ENCODE measurements at places on chromosomes 1 and 21.

GRCh38 chr1:242411901-242412300 is 112.6 kb downstream of the PLD5 start:
- DNase-seq: no peak

- DNase-seq: no peak
Measured at GRCh38 chr21:26125433-26126167, 45.0 kb downstream of the APP start.

- no peak for DNase-seq
Measured at GRCh38 chr1:210129092-210129491, 103.5 kb upstream of the SERTAD4 start.

- DNase-seq: no peak
Measured at GRCh38 chr21:32335601-32336575, 37.2 kb downstream of the MRAP start.

GRCh38 chr1:241918879-241919278 is 38.7 kb upstream of the BECN2 start:
- no peak for DNase-seq

- DNase-seq: no peak
Measured at GRCh38 chr1:83716641-83717040, 282.3 kb downstream of the TTLL7 start.

GRCh38 chr1:172537366-172537765 is 4.4 kb downstream of the SUCO start:
- no peak for DNase-seq

DNA sequence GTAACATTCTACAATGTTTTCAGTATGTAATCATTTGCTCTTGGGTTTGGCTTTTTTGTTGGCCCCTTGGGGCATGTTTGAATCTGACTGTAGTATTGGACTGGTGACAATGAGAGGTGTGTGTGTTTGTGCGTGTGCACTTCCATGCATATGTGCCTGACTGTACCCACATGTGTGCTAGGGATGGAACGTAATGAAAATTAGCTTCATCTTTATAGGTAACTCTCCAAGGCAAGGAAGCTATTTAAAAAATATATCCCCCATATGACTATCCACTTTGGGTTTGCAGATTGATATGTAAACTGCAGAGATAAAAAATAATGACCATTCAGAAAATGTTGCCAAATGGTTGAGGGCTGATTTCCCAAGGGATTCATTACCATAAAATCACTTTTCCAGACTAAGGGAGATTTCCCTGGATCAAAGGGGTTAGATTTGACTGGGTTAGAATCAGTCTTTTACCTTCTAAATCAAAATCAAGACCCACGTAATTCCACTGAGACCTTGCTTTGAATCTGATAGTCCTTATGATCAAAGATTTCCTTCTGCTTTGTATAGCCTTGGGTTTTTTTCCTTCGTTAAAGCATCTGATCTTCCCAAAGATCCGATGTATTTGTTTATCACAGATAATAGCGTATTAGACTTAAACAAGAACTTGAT is 189.7 kb downstream of the CENPF start:
- DNase-seq: no peak

DNA sequence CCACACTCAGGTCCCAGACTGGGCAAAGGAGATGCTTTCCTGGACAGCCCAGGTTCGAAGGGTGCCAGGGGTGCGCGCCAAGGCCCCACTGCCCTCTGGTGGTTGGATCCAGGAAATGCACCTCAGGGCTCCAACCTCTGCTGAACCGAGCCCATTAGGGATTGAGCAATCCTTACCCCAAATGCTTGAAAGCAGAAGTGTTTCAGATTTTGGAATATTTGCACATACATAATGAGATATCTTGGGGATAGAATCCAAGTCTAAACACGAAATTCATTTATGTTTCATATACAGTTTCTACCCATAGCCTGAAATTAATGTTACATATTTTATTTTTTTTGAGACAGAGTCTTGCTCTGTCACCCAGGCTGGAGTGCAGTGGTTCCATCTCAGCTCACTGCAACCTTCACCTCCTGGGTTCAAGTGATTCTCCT is 57.4 kb downstream of the SLC9A1 start:
- DNase-seq: peak; percentile 55

GRCh38 chr1:172144445-172145061 is 275.9 kb upstream of the C1orf105 start:
- DNase-seq: no peak

DNA sequence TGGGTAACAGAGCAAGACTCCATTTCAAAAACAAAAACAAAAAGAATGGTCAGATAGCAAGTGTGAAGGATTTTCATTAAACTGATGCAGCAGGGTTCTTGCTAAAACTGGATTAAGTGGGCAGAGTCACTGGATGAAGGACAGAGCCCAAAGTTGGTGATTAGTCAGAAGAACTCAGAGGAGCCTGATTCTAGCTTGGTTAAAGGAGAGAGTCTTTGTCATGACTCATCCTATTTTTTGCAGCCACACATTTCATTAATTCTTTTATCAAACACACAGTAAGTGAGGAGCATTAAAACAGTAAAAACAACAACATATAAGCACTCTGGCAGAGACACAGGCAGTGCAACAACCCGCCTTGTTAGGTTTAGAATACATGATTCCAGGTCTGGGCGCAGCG is 56.0 kb upstream of the EDARADD start:
- DNase-seq: no peak

GRCh38 chr1:204150702-204151551 is 917 bp downstream of the ETNK2 start:
- DNase-seq: no peak

DNA sequence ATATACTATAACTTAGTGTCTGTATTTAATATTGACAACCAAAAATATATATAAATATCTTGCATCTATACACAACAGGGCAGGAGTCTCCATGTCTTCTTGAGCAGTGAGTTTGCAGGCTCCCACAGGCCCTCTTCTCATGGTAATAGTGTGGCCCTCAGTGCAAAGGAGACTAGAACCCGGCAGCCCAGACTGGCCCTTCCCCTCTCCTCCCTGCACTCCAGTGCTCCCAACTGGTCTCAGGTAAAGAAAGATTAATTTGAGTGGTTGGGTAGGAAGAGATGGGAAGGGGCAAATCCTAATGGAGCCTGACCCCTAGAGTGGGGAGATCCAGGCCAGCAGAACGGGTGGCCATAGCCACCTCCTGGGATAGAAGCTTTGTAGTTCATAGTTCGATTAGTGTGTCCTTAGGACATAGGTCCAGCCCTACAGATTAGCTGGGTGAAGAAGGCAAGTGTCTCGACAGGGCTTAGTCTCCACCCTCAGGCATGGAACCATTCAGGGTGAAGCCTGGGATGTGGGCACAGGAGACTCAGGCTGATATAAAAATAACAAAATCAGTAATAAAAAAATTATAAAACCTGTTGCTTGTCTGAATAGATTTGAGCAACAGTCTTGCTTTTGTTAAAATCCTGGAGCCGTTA is 32.3 kb downstream of the SLC2A1 start:
- DNase-seq: no peak

- DNase-seq: no peak
Measured at GRCh38 chr1:171212607-171213351, 27.7 kb downstream of the FMO2 start.

GRCh38 chr1:103492003-103492625 is 33.4 kb upstream of the RNPC3 start:
- DNase-seq: no peak

- DNase-seq: no peak
Measured at GRCh38 chr1:113459279-113459678, 69.0 kb downstream of the MAGI3 start.

- no peak for DNase-seq
Measured at GRCh38 chr21:46605767-46606426, 1.0 kb upstream of the S100B start.

- DNase-seq: no peak
Measured at GRCh38 chr1:235790123-235790522, 76.6 kb downstream of the LYST start.

GRCh38 chr1:38114241-38115026 is 67.8 kb upstream of the POU3F1 start:
- no peak for DNase-seq

DNA sequence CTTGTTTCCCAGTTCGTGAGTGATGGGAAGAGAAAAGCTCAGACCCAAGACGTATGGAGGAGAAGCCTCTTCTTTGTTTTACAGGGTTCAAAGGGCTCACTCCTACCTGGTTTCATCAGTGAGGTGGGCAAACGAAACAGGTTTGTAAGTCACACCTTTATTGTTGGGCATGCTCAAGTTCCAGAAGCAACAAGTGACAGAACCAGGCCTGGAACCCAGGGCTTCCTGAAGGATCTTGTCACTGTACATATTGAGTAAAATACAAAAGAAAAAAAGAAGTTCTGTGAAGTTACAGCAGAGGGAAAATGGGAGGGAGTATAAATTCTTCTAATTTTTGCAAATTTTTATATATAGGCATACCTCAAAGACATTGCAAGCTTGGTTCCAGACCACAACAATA is 320.9 kb upstream of the PROX1 start:
- no peak for DNase-seq

DNA sequence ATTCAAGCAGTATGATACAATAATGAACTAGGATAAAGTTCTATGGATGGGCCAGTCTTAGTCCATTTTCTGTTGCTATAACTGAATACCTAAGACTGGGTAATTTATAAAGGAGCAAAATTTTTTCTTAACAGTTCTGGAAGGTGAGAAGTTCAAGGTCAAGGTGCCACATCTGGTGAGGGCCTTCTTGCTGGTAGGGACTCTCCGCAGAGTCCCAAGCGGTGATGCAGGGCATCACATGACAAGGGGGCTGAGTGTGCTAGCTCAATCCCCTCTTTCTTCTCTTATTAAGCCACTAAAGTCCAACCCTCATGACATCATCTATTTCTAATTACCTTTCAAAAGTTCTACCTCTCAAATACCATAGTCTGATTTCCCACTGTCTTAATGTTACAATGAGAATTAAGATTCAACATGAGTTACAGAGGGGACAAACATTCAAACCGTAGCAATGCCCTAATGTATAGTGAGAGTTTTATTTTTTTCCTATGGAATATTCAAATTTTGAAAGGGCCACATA is 92.2 kb upstream of the QSOX1 start:
- DNase-seq: no peak

GRCh38 chr1:162385280-162385623 is 3.7 kb downstream of the C1orf226 start:
- DNase-seq: no peak

DNA sequence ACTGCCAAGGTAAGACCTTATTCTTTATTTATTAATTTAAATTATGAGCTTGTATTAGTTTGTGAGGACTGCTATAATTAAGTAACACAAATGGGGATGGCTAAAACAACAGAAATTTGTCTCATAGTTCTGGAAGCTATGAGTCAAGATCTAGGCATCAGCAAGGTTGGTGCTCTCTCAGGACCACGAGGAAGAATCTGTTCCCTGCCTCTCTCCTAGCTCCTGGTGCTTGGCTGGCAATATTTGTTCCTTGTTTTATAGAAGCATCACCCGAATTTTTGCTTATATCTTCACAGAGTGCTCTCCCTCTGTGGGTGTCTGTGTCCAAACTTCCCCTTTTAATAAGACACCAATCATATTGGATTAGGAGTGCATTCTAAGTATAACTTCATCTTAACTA is 41.4 kb upstream of the CCDC190 start:
- no peak for DNase-seq

- no peak for DNase-seq
Measured at GRCh38 chr1:203327684-203328457, 22.6 kb downstream of the BTG2 start.

- DNase-seq: no peak
Measured at GRCh38 chr1:154556422-154556821, 2.0 kb downstream of the UBE2Q1 start.

DNA sequence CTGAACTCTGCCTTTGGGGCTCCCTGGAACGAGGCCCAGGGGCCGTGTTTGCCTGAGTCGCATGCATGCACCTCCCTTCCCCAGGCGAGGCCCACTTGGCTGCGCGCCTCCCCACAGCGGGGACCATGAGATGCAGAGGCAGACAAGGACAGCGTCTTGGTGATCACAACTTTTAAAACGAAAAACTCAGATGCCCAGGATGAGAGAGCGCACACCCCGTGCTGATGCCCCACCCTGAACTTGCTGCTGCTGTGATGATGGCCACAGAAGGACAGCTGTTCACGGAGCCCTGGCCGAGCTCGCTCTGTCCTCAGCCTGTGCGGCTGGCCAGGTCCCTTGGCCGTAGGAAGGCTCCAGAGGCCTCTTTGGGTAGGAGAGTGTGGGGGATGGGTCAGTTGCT is 11.4 kb upstream of the PRMT2 start:
- no peak for DNase-seq

DNA sequence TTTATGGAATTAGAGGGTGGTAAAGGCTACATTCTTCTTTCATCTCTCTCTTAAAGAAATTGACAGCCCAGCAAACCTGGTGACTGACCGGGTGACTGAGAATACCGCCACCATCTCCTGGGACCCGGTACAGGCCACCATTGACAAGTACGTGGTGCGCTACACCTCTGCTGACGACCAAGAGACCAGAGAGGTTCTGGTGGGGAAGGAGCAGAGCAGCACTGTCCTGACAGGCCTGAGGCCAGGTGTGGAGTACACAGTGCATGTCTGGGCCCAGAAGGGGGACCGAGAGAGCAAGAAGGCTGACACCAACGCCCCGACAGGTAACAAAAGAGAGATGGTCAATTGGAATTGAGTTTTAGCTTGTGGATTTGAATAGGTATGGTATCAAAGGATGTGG is 29.7 kb downstream of the TNN start:
- no peak for DNase-seq

- DNase-seq: no peak
Measured at GRCh38 chr1:214120191-214120590, 132.4 kb downstream of the PROX1 start.

DNA sequence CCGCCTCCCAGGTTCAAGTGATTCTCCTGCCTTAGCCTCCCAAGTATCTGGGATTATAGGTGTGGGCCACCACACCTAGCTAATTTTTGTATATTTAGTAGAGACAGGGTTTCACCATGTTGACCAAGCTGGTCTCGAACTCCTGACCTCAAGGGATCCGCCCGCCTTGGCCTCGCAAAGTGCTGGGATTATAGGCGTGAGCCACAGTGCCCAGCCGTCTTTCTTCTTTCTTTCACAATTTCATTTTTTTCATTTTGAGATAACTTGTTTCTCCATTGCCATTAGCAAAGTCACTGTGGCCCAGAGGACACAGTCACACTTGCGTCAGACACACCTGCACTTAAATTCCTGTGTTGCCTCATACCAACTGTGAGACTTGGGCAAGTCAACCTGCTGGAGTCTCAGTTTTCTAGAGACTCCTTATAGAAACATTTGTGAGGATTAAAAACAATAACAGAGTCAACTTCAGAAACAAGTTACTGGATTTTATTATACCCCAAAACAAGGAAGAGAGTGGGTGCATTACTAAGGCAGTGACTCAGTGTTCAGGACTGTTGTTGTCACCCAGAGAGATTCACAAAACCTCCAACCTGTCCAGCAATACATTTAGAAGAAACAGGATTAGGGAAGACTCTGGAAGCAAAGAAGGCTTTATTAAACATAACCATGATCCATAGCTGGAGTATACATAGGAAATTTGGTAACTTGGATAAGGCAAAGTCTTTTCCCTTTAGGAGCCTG is 2.6 kb downstream of the TEDDM1 start:
- DNase-seq: no peak

- no peak for DNase-seq
Measured at GRCh38 chr1:160997323-160998038, 23.5 kb downstream of the F11R start.

- DNase-seq: no peak
Measured at GRCh38 chr1:87130438-87130837, 198.2 kb upstream of the LMO4 start.

- peak; percentile 29 for DNase-seq
Measured at GRCh38 chr1:10402729-10403274, 3.9 kb downstream of the PGD start.

Data from RCC 7860 (cell line).